NCI-H1105 treated with DMSO at 0.1 percent for 48 hours (cell line): ENCODE measurements at places on chromosomes 11 and 22.
A peak's percentile ranks its signal among the peaks of the same experiment; 100 is the strongest.

DNA sequence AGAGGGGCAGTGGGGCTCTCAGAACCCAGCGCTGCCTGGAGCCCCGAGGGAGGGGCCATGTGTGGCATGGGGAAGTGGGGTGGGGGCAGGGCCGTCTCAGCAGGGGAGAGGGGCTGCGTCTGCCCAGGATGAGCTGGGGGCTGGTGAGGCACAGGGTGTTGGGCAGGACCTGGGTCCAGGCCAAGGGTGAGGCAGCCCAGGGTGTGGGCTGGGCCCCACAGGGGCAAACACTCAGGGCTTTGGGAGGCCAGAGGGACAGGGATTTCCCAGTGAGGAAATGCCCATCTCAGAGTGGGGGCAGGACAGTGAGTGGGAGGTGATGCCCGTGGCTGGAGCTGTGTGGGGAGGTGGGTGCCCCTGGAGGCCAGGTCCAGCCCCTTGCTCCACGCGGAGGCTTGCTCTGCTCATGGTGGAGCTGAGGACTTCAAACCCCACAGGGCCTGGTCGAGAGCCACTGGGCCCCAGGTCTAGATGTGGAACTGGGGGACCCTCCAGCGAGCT, 5.4 kb downstream of the PLXNB2 start:
- no peak for DNase-seq

GRCh38 chr22:29470159-29470855, 9.7 kb upstream of the NEFH start:
- peak; percentile 63 for DNase-seq

GRCh38 chr11:32602657-32603415, 19.2 kb downstream of the EIF3M start:
- no peak for DNase-seq

DNA sequence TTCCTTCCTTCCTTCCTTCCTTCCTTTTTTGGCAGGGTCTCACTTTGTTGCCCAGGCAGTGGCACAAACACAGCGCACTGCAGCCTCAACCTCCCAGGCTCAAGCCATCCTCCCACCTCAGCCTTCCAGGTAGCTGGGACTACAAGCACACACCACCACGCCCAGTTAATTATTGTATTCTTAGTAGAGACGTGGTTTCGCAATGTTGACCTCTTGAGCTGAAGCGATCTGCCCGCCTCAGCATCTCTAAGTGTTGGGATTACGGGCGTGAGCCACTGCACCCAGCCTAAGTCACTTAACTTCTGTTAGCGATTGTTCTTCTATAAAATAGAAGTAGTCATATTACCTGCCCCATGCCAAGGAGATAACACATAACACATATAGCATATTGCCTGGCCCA, 2.8 kb upstream of the SYTL2 start:
- no peak for DNase-seq
